ENCODE measurements at places on chromosomes 1 and 21. TPM values are rescaled to one million over a fixed set of nuclear protein-coding genes. Genes with fewer than 3 reads are reported as not detected.
A peak's percentile ranks its signal among the peaks of the same experiment; 100 is the strongest.

- no peaks in the 10 kb centered on the region for H3K36me3 ChIP-seq
- H3K27ac ChIP-seq, result no peak overlapping the region
- no peaks in the 10 kb centered on the region for H3K4me1 ChIP-seq
- no peak overlapping the region for H3K4me3 ChIP-seq
- DNase-seq, result no peak
- H3K27me3 ChIP-seq, result no peaks in the 10 kb centered on the region
These were observed 20.1 kb upstream of the PIGK start for GRCh38 chr1:77239311-77239710.

GRCh38 chr1:236870721-236871120 lies 75.6 kb downstream of the MTR start:
- no peak overlapping the region for H3K4me3 ChIP-seq
- no peaks in the 10 kb centered on the region for H3K4me1 ChIP-seq
- no peak for DNase-seq
- H3K27ac ChIP-seq, result peak overlapping the region; percentile 27

DNA sequence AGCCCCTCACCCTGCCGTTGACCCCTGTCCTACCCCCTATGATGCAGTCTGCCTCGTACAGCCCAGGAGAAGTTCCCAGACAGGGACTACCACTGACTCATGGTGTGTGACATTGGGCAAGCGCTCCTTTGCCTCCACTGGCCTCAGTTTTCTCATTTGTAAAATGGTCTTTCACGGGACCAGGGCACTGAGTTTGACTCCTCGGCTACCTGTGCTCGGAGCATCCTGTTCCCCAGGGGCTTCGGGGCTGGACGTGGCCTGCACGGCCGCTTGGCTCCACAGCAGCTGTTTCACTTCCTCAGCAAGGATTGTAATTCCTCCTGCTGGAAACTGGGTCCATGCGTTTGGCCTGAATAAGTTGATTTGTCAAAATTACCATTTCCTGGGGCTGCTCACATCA lies 277.3 kb downstream of the MATN1 start:
- H3K4me1 ChIP-seq, result no peaks in the 10 kb centered on the region
- no peak overlapping the region for H3K27ac ChIP-seq
- H3K36me3 ChIP-seq, result no peaks in the 10 kb centered on the region
- DNase-seq, result no peak
- H3K4me3 ChIP-seq, result no peak overlapping the region

DNA sequence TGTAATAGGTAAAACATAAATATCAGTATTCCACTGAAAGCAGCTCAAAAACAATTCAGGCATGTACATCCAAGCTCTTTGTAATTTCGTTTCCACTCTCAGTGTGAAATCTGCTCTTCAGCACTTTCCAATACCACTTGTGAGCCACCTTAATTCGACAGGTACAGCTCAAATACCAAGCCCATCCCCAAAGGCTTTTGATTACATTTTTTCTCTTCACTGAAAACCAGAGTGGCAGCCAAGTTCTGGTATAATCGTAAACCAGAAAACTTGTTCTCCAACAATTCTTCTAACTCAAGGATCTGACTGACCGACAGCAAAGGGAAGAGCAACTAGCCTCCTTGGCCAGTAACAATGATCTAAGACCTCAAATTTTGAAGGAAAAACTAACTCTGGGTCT lies 36.8 kb downstream of the FBXO42 start:
- H3K36me3 ChIP-seq, result peaks cover 43% of the 10 kb centered on the region
- H3K4me1 ChIP-seq, result peaks cover 7% of the 10 kb centered on the region
- H3K27me3 ChIP-seq, result no peaks in the 10 kb centered on the region
- no peak for DNase-seq

DNA sequence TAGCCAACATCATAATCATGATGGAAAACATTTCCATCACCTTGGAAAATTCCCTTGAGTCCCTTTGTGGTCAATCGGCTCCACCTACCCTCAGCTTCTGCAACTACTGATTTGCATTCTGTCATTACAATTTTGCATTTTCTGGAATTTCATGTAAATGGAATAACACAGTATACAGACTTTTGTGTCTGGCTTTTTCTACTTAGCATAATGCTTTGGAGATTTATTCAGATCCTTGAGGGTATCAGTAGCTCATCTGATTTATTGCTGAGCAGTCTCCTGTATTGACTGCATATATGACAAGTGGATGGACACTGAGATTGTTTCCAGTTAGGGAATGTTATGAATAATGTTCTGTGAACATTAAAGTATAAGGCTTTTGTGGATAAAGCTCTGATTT lies 358.3 kb downstream of the USP25 start:
- no peak overlapping the region for H3K4me3 ChIP-seq
- no peak overlapping the region for H3K27ac ChIP-seq
- no peaks in the 10 kb centered on the region for H3K4me1 ChIP-seq
- H3K27me3 ChIP-seq, result no peaks in the 10 kb centered on the region
- no peaks in the 10 kb centered on the region for H3K36me3 ChIP-seq

DNA sequence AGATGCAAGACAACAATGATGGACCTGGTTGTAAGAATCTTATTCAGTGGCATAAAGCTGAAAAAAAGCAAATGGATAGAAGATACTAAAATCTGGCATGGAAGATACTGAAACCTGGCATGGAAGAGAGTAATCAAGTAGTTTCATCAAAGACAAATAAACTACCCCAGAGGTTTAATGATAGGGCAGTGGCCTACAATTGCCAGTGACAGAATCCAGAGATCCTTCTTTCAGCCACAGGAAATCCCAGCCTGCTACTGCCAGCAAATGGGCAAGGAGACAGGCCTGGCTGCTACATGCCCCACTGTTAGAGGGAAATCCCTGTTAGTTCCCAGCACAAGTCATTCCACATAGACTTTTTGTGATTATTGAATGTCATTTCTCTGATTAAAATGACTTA lies 409.4 kb downstream of the VAV3 start:
- no peak for DNase-seq
- no peaks in the 10 kb centered on the region for H3K36me3 ChIP-seq

DNA sequence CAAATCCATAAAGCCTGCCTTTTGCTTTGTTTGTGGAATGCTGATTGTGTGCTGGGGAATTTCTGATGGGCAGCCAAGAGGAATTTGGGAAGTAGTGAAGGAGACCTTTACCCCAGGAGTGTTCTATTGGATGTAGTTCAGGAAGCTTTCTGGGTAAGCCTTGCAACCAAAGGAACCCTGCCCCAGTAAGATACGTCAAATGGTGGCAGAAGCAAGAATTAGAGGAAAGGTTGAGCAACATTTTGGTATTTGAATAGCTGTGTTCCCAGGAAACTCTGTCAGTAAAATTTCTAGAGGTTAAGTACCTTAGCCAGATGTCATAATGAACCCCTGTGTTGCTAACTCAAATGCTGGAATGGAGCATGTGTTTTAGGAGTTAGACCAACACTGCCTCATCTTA lies 6.4 kb downstream of the MGST3 start:
- H3K36me3 ChIP-seq, result no peaks in the 10 kb centered on the region
- peak; percentile 39 for DNase-seq
- peak overlapping the region; percentile 68 for H3K27ac ChIP-seq
- H3K27me3 ChIP-seq, result no peaks in the 10 kb centered on the region
- peaks cover 79% of the 10 kb centered on the region for H3K4me1 ChIP-seq

DNA sequence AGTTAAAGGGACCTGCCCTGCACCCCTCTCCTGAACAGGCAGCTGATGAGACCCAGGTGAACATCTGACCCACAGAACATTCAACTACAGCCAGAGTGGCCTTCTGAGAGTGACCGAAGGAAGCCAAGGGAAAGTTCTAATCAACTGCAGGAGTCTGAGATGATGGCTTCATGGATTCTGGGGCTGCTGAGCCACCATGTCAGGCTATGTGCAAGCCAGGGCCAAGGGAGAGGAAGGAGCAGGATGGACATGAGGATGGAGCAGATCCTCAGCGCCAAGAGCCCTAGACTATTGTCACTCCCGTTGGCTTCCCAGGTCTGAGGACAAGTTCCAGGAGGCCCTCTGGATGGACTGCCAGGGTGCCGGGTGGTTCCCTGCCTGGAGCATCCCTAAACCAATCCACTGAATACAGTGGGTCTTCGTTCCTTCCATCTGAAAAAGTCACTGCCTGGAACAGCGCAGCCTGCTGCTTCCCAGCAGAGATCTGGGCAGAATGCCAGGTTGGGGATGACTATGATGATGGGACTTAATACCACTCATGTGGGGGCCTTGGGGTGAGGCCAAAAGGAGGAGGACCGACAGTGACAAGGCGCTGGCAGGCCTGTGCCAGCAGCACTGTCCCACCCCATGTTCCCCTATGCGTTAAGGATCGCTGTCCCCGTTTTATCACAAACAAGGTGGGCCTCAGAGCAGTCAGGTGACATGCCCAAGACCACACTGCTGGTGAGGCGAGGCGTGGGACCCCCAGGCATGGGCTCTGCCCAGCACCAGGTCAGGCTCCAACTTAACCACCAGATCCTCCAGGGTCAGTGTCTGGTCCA lies 19.8 kb downstream of the SPOCD1 start:
- peak; percentile 4 for DNase-seq
- H3K4me1 ChIP-seq, result no peaks in the 10 kb centered on the region
- no peak overlapping the region for H3K4me3 ChIP-seq
- no peaks in the 10 kb centered on the region for H3K27me3 ChIP-seq

- no peak overlapping the region for H3K4me3 ChIP-seq
- H3K27me3 ChIP-seq, result no peaks in the 10 kb centered on the region
- no peak overlapping the region for H3K27ac ChIP-seq
- peaks cover 40% of the 10 kb centered on the region for H3K4me1 ChIP-seq
These were observed 2.7 kb downstream of the PDE9A start for GRCh38 chr21:42655796-42656770.

GRCh38 chr1:154324241-154324640 lies 1.1 kb upstream of the ATP8B2 start:
- H3K4me3 ChIP-seq, result peak overlapping the region; percentile 76
- H3K27ac ChIP-seq, result peak overlapping the region; percentile 96
- peaks cover 33% of the 10 kb centered on the region for H3K4me1 ChIP-seq
- H3K36me3 ChIP-seq, result no peaks in the 10 kb centered on the region
- H3K27me3 ChIP-seq, result peaks cover 8% of the 10 kb centered on the region

- no peaks in the 10 kb centered on the region for H3K27me3 ChIP-seq
- no peaks in the 10 kb centered on the region for H3K4me1 ChIP-seq
- no peak overlapping the region for H3K4me3 ChIP-seq
- DNase-seq, result no peak
These were observed 158.3 kb upstream of the RNPC3 start for GRCh38 chr1:103367186-103367585.

DNA sequence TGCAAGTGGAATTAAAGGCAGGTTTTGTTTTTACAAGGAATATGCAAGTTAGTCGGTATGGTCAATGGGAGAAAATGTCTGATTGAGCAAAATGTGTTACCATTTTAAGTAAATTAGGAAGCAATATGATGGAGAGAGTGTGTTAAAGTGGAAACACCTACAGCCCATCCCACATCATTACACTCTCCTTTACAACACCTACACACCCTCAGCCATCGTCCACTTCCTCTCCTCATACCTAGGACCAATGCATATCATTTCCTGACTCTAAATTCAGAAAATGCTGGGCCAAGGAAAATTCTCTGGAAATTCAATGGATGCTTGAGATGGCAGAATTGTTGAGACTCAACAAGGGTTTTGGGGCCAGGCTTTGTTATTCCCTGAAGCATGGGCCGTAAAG lies 16.4 kb upstream of the CCDC190 start:
- H3K36me3 ChIP-seq, result no peaks in the 10 kb centered on the region
- no peaks in the 10 kb centered on the region for H3K27me3 ChIP-seq
- DNase-seq, result no peak
- peaks cover 6% of the 10 kb centered on the region for H3K4me1 ChIP-seq

GRCh38 chr1:109790735-109791494 lies 27.2 kb upstream of the EPS8L3 start:
- no peak for DNase-seq
- H3K27ac ChIP-seq, result peak overlapping the region; percentile 78
- no peaks in the 10 kb centered on the region for H3K27me3 ChIP-seq

GRCh38 chr1:72284084-72284347 lies 1.7 kb upstream of the NEGR1 start:
- peak overlapping the region; percentile 77 for H3K27ac ChIP-seq
- no peaks in the 10 kb centered on the region for H3K36me3 ChIP-seq
- H3K4me1 ChIP-seq, result peaks cover 6% of the 10 kb centered on the region
- peak overlapping the region; percentile 51 for H3K4me3 ChIP-seq

- no peak overlapping the region for H3K27ac ChIP-seq
- H3K4me3 ChIP-seq, result no peak overlapping the region
- no peaks in the 10 kb centered on the region for H3K36me3 ChIP-seq
- no peaks in the 10 kb centered on the region for H3K27me3 ChIP-seq
- DNase-seq, result peak; percentile 43
These were observed 138.9 kb upstream of the SPATA6 start for GRCh38 chr1:48610628-48611542.

DNA sequence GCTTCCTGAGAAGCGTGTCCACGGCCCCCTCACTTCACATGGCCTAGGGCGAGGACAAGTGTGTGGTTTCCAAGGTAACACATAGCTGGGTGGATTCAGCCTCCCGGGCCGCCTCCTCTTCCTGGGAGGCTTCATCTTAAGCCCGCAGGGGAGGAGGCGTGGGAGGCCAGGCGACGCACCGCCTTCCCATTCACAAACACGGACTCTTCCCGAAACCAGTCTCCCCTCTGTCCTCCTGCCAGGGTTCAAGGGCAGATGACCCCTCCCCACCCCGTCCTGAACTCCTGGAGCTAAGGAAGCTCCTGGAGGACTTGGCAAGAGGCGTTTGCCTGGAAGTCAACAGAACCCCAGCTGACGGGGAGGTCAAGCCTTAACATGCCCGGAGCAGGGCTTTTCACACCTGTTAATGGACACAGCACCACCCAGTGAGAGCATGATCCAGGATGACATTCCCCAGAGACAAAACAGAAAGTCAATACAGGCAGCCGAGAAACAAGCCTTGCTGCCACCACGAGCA lies 56.7 kb downstream of the KCNN3 start:
- no peaks in the 10 kb centered on the region for H3K36me3 ChIP-seq
- peak; percentile 28 for DNase-seq
- H3K4me1 ChIP-seq, result peaks cover 4% of the 10 kb centered on the region
- H3K27me3 ChIP-seq, result no peaks in the 10 kb centered on the region

Gene CFHR5
- total RNA-seq, result not detected

Gene HPDL
- total RNA-seq, result 0.30 TPM

Gene SEMA4A
- 28.9 TPM for total RNA-seq

Gene RBBP5
- total RNA-seq, result 19.3 TPM

Gene KDF1
- total RNA-seq, result 11.5 TPM

Gene LENEP
- total RNA-seq, result not detected

Gene SLC30A7
- 29.2 TPM for total RNA-seq
